NCI-H1105 treated with DMSO at 0.1 percent for 48 hours (cell line): ENCODE measurements at places on chromosomes 4 and X.

GRCh38 chrX:101729986-101730385, 70.3 kb upstream of the ARMCX2 start:
- no peak for DNase-seq

DNA sequence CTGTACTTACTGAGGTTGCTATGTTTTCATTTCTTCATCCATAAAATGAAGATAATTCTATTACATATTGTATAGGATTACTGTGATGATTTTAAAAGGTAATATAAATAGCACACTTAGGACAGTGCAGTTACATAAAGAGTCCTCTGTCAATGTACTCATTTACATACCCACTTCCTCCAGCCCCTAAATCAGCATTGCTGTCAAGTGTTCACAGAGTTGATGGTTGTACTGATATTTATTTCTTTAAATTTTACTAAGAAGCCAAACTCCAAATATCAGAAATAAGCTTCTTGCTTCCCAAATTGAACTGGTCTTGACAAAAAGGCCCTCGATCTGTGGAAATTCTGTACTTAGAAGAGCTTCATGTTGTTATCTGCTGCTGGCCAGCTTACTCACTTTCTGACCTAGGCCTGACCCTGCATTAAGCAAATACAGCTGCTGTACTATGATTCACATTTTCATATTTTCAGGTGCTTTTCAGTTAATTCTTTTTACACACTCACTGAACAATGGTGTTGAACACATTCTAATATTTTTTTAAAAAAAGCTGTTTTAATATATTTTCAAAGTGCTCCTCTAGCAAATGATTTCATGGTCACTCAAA, 259.6 kb downstream of the UNC5C start:
- no peak for DNase-seq

DNA sequence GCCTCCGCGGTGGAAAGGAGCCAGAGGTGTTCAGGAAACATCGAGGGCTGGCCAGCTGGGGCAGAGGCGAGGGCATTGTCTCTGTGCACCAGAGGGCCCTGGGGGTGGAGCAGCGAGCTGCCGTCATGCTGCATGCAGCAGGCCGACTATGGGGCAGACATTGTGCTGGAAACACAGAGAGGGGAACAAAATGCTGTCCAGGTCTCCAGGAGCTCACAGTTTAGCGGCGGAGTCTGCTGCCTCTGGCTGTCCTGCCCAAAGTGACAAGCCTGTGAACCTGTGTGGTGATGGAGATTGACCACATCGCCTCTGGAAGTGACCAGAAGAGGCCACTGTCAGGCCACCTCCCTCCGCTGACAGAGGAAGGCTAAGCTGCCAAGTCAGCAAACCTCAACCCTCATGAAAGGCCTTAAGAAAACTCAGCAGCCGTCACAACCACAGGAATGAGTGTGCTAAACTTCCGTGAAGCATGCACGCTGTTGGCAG, 20.1 kb upstream of the SASH3 start:
- DNase-seq: no peak

- no peak for DNase-seq
Observed at GRCh38 chrX:2500803-2501558, at the start of the genes DHRSX and ZBED1. DHRSX (minus strand) TSS chrX:2500976; CDS start chrX:2500925, 51 bp downstream. ZBED1 (minus strand) TSS chrX:2500976; CDS start chrX:2490719, 10,257 bp downstream.

- no peak for DNase-seq
Observed at GRCh38 chr4:26871611-26872010, 11.0 kb downstream of the STIM2 start.
